Activated naive CD4-positive, alpha-beta T cell treated with Interleukin-2 at 50 U/mL for 16 hours (primary cell): ENCODE measurements at places on chromosomes 6 and 20.
A peak's percentile ranks its signal among the peaks of the same experiment; 100 is the strongest.

DNA sequence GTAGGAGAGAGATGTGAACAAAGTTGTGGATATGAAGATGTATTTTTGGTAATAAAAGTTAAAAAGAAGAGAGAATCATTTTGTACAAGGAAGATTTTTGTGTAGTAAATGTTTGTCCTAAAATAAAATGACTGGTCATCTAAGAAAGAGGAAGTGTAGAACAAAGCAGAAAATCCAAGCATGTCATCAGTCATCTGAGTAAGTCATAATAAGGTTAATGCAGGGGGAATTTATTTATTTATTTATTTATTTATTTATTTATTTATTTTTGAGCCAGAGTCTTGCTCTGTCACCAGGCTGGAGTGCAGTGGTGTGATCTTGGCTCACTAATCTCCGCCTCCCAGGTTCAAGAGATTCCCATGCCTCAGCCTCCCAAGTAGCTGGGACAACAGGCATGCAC lies 15.7 kb upstream of the CGA start:
- DNase-seq = no peak

DNA sequence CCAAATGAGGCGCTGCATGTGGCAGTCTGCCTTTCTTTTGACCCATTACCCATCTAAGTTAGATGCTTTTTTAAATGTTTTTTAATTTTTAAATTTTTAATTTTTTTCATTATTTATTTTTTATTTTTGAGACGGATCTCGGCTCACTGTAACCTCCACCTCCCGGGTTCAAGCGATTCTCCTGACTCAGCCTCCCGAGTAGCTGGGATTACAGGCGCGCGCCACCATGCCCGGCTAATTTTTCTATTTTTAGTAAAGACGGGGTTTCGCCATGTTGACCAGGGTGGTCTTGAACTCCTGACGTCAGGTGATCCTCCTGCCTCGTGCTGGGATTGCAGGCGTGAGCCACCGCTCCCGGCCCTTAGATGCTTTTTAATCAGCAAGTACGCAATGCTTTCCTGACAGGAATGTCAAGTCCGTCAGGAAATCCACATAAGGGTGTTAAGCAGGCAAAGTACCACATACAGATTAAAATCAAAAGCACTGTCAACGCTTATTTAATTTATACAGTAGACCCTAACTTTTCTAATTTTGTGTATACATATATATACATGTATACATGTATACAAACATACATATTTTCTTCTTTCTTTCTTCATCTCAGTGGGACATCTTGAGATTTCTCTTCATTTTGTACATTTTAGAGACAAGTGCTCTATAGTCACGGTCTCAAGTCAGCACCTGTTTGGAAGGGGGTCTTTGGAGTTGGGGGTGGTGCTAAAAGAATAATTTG lies 995 bp upstream of the GSTA4 start:
- DNase-seq = peak; percentile 39

DNA sequence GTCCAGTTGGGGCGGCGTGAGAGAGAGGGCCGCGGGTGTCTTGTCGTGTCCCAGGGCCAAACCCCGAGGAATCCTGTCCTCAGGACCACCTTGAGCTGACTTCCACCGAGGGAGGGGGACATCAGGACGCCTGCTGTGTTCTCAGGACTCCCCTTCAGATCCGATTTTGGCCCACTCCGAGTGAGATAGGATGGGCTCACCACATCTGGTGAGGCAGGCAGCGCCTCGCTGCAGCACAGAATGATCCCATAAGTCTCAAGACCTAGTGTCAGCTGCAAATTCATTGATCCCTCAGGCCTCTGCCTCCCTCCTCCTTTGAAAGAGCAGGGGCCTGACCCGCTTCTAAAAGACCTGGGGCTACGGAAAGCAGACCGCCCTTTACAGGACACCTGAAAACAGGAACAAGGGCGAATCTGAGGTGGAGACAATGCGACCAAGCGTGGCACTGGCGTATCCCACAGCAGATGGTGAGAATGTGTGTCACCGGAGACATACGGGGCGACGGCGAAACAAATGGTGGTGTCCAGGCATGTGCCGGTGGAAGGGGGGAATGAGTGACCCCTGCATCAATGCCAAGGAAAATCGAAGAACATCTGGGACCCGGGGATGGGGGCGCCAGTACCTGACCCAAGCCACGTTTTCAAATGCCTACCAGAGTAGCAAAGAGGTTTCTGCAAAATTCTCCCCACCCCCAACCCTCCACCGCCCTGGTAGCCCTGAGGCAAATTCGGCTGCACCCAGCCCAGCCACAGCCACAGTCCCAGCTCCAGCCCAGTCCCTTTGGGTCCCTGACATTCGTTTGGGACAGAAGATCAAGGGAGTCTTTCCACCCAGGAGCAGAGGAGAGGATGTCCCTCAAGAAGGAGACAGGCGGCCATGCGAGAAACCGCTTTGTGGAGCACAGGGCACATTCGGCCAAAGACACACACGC lies 162.1 kb upstream of the ZNF337 start:
- no peak for DNase-seq

DNA sequence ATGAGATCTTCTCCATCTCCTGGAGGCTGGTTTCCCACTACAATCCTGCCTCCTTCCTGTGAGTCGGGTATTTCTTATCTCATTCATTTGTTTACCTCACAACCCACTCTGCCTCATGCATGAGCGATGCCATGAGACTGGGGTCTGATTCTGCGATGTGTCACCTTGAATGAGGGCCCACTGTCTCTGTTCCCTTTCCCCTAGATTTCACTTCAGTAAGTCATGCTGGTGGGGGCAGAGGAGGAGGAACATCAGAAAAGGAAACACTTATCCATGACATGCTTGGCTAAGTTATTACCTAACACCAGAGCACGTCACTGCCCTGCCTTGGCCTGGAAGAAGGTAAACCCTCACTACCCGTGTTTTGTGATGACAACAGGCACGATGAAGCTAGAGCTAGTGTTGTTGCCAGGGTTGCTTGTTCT lies 337.4 kb upstream of the PRDM1 start:
- DNase-seq = no peak

- no peak for DNase-seq
These were observed 52.4 kb upstream of the EDN3 start for GRCh38 chr20:59247731-59248684.

DNA sequence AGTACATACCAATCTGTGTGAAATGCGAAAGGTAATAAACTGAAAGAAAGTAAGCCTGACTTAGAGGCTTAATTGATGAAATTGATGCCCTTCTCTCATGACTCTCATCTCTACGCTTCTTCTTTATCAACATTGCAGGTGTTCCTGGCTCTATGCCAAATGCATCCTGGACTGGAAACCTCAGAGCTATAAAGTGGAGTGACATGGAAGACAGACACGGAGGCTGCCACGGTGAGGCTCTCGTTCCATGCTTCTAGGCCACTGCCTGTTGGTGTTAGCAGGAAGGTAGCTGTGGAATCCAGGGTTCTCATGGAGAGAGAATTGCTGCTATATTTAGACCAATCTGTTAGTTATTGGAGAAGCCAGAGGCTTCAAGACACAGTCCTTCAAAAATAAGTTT lies 73.2 kb downstream of the C6orf52 start:
- DNase-seq = no peak

DNA sequence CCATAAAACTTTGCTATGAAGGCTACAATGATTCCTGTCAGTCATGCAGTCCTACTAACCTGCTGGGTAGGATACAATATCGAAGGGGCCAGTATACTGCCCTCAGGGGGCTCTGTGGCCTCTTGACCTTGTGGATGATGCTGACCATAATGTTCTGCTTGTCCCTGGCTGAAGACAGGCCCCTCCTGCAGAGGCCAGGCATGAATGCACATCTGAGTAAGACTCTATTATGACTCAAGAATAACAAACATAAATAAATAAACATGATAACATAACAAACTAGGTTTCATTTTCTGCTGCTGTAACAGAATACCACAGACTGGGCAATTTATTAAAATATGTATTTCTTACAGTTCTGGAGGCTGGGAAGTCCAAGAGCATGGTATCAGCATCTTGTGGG lies 44.0 kb upstream of the POU5F1 start:
- no peak for DNase-seq

- DNase-seq = no peak
These were observed 19.4 kb downstream of the PFDN4 start for GRCh38 chr20:54227241-54227640.

DNA sequence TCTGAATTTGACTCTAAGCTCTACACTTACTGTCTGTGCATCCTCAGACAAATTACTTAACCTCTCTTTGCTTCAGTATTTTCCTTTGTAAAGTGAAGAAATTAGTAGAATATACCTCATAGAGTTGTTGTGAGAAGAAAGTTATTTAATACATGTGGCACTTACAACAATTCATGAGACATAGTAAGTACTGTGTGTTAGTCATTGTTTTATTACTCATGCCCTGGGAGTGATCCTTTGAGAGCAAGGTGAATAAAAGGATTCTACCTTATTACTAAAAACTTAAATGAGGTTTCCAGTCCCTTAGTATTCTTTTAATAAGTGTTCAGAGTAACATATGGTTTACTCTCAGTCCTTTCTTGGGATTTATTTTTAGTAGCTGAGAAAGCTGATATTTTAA lies 233.6 kb upstream of the MAP3K7 start:
- no peak for DNase-seq

DNA sequence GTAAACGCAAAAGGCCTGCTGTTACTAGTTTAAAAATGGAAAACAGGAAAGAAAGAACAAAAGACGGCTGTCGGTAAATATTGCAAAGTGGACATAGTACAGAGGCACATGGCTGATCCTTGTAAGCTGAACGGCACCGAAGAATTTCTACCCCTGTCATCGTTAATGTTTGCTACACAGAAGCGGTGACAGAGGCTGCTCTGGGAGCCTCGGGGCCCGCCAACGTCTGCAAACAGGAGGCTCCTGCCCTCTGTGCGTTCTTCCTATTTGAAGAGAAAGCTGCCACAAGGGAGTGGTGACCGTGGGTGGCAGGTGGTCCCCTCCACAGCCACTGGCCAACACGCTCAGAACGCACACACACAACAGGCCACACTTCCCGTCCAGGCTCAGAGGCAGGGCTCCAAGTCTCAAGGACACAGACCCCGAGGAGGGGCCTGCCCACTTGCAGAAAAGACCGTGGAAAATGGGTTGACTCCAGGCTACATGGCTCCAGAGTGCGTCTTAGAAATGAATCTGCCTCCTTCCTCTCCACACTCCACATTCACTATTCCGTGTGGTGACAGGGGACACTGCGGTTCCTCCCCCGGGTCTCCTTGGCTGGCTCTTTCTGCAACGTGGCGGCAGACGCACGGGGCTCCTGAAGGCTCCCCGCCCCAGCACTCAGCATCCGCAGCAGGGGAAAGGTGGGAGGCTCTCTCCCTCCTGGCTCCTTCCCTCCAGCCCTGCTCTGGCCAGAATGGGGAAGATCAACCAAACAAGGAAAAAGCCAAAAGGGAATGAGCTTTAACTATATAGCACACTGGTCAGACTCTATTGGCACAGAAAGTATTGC lies 64.5 kb downstream of the GMPR start:
- no peak for DNase-seq

GRCh38 chr6:159969204-159969912 lies 476 bp downstream of the IGF2R start:
- DNase-seq = peak; percentile 26

GRCh38 chr6:44386929-44387345 lies 569 bp upstream of the CDC5L start:
- no peak for DNase-seq

- no peak for DNase-seq
These were observed 84.2 kb upstream of the RGS17 start for GRCh38 chr6:153215242-153215641.

GRCh38 chr6:166477647-166478365 lies 95.1 kb upstream of the MPC1 start:
- DNase-seq = no peak
